ENCODE measurements at places on chromosomes 3 and 15.

DNA sequence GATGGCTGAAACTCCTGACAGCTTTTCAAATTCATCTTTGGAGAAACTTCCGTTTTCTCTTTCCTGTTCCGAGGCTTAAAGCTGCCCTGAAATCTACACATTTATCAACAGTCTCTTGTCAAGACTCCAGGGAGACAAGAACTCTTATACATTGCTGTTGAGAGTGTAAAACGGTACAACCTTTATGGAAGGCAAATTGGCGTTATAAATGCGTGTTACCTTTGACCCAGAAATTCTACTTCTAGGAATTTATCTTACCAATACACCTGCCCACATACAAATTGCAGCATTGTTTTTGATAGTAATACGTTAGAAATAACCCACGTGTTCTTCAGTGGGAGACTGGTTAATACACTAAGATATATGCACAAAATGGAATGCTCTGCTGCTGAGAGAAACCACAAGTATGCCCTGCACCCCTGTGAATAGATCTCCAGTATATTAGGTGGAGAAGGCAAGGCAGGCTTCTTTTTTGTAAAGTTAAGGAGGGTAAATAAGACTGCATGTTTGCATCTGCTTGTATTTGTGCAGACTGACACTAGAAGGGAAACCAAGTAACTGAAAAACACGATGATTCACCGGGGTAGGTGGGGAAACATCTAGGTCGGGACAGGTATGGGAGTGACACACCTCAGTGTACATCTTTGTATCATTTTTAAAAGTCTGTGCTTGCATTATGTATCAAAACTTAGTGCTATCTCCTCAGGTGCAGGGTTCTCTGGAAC lies 97.5 kb downstream of the IGF1R start:
- no peak for DNase-seq

GRCh38 chr15:93837450-93837849 lies 393.9 kb upstream of the MCTP2 start:
- DNase-seq, result no peak

DNA sequence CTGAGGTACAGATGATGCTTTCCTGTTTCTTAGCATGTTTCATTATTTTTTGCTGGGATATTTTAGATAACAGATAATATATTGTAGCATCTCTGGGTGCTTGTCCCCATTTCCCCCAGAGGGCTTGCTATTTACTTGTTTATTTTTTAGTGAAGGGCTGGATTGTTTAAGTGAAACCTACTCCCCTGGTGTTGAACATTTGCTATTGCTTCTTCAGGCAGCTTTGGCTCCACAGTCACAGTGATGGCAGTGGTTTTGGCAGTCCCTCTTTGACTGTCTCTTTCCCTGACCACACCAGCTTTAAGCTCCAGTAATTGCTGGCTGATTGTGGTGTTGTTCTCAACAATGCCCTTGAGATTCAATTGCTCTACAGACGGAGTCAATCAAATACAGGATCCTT lies 128.9 kb downstream of the KLF13 start:
- no peak for DNase-seq

- DNase-seq, result peak; percentile 65
Observed at GRCh38 chr3:156456771-156457224, 98.1 kb downstream of the SSR3 start.

GRCh38 chr3:149122721-149123578 lies 6.5 kb upstream of the HPS3 start:
- no peak for DNase-seq

DNA sequence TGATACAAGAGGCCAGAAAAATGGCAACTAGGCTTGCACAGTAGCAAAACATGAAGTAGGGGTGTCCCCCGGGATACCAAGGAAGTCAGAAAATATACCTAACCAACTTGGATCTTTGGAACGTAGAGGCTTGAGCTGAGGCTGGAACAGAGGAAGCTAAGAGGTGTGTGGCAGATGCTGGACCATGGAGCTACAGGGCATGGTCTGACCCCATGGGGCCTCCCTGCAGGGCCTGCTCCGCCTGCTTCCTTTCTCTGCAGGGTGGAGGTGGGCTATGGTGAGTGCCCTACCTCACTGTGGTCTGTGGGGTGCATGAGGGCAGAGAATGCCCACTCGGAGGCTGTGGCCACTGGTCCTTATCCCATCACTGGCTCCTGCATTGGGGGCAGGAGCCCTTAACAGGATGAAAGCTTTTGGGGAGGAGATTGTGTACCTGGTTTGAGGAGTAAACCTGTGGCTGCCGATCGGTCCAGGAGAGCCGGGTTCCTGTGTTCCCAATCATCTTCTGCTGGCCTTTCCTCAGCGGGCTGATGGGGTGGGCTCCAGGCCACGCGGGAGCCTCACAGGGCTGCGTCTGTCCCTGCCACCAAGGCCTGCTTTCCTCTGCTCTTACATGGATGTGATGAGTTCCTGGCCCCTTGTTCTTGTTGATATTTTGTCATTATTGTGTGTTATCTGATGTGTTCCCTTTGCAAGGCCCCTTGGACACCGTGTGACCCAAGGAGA lies 96.8 kb downstream of the OCA2 start:
- no peak for DNase-seq

GRCh38 chr3:126938520-126939337 lies 44.2 kb upstream of the PLXNA1 start:
- no peak for DNase-seq

- DNase-seq, result no peak
Observed at GRCh38 chr3:163521261-163521660, 1557.0 kb downstream of the SI start.

- no peak for DNase-seq
Observed at GRCh38 chr3:41159588-41160189, 39.6 kb upstream of the CTNNB1 start.

GRCh38 chr15:58463815-58464650 lies 32.2 kb downstream of the LIPC start:
- no peak for DNase-seq

DNA sequence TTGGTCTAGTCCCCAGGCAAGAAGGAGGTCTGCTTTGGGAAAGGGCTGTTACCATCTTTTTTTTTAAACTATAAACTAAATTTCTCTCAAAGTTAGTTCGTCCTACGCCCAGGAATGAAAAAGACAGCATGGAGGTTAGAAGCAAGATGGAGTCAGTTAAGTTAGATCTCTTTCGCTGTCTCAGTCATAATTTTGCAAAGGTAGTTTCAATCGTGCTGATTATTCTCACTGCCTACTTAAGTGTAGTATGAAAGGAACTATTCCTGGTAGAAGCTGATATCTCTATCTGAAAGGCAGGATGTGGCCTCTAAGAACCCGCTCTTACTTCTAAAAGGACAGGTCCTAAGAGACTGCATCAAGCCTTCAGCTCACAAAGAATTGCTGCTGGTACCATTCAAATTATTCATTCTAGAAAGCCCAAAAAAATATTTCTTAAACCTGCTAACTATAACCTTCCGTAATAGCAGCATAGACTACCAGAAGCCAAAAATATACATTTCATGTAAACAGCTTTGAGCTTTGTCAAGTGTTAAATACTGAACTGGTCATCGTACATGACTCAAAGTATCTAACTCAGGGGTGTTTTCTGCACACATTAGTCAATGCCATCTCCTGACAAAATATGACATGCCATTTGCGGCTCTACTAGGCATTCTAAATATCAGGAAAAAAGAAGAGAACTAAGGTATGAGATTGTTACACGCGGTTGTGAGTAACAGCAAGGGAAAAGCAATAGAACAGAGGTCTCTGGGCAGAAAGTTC lies 96.0 kb upstream of the CCDC80 start:
- DNase-seq, result no peak

DNA sequence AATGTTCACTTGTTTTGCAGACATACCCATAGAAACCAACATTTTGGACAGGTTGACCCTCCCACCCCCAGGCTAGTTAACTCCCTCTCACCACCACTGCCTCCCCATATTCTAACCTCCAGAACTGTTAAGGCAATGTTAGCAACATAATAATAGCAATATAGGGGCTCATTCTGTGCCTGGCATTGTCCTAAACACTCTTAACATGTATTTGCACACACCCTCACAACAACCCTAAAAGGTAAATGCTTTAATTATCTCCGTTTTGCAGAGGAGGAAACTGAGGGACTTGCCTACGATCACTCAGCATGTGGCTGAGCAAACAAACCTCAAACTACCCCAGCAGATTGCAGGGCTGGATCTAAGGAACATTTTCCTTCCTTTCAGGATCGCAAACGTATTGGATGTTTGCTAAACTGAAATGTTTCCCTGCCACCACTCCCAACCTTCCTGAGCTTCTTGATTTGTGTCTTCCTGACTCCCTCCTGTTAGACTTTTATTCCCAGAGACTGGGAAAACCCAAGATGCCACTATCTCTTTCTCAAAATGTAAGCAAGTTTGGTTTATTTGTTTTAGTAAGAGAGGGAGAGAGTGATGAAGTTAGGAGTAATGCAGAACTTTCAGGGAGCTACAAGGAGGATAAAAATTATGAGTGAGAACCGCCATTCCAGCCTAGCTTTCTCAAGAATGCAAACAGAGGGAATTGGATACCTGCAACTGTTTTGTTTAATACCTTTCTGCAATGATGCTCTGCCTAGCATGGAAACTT lies 1.3 kb downstream of the SCG5 start:
- no peak for DNase-seq

DNA sequence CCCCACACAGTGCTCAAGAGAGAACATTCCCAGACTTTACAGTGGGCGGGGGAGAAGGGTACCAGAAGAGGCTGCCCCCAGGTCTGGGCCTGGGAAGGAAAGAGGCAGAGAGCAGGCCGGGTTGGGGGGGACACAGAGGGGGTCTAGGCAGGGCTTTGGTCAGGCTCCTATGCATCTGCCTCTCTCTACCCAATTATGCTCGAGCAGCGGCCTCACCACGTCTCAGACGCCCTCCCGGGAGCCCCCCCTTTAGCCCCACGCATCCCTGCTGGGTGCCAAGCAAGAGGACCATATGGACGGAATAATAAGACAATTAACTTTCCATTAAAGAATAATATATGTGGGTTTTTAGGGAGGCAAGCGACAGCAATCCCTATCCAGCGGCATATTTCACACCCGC lies 32.8 kb downstream of the CACNA2D2 start:
- DNase-seq, result no peak

GRCh38 chr3:133829310-133829707 lies 23.7 kb downstream of the SRPRB start:
- no peak for DNase-seq

DNA sequence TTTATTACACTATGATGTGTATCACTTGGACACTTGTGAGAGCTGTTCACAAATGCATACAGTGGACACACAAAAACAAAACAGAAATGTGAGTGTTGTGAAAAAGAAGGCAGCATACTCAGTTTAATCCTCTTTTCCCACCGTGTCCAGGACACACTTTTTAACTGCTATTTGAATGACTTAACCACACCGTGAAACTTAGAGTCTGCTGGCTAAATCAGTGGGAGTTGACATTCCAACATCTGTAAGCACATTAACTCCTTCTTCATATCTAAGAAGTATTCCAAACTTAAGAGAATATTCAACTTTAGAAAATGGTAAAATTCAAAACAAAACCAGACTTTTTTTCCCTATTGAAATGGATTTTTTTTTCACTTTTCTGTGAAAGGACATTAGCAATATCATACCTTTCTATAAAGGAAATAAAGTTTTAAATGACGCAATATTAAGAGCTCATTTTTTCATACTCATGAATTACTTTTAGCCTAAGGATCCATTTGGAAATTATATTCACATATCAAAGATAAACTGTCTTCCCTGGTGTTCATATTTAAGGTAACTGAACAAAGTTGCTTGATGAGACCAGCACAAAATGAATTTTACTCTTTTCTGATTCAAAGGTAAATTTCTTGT lies 316.6 kb downstream of the RBMS3 start:
- DNase-seq, result no peak

DNA sequence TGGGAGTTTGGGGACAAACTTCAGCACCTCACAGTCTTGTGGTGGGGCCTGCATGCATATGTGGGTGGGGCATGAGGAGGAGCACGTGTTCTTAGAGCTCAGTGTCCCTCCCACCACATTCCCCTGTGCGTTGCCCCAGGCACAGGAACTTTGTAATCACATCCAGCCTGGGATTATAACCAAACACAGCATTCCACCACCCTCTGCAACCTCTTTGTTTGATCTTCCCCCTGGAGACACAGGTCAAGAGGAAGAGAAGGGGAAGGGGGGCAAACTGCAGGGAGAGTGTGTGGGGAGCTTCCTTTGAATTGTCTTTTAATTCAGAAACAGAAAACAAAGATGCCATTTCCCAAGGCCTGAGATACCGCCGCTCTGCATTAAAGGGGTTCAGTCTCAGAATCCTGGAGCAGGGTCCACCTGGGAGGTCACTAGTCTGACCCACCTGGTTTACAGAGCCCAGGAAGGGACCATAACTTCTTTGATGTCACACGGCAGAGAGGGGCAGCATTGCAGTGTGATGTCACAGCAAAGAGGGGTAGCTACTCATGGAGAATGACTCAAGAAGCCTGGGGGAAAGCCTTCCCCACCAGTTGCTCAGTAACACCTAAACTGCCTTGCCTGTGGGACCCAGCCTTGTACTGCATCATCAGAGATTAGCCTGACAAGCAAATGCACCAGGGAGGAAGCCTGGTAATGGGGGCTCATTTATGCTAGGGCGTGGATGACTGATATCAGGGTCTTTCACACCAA lies 106.3 kb upstream of the RNU6-1 start:
- DNase-seq, result peak; percentile 88

- DNase-seq, result no peak
Observed at GRCh38 chr15:52290800-52291199, 4.8 kb downstream of the MYO5C start.

GRCh38 chr3:119238363-119238762 lies 2.3 kb downstream of the B4GALT4 start:
- DNase-seq, result no peak

GRCh38 chr3:49519296-49519695 lies 35.0 kb upstream of the BSN start:
- no peak for DNase-seq

- DNase-seq, result no peak
Observed at GRCh38 chr3:115239717-115240116, 92.6 kb upstream of the ZBTB20 start.

DNA sequence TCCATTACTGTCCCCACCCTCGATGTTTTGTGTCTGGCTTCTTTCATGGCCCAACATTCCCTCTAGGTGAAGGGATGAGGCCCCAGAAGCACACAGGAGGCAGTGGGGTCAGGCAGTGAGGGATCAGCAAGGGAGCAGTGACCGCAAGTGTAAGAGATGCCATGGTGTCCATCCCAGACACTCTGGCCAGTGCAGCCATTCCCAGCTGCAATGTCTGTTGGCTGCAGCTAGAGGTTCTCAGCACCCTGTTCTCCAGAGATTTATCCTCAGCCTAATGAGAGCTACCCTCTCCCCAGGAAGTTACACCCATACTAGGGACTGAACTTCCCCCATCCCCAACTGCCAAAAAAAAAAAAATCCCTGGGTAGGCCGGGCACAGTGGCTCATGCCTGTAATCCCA lies 40.2 kb downstream of the TRANK1 start:
- no peak for DNase-seq

- DNase-seq, result peak; percentile 82
Observed at GRCh38 chr3:193974671-193975535, 161.0 kb upstream of the HES1 start.
